ENCODE measurements at places on chromosomes 3 and 15.

DNA sequence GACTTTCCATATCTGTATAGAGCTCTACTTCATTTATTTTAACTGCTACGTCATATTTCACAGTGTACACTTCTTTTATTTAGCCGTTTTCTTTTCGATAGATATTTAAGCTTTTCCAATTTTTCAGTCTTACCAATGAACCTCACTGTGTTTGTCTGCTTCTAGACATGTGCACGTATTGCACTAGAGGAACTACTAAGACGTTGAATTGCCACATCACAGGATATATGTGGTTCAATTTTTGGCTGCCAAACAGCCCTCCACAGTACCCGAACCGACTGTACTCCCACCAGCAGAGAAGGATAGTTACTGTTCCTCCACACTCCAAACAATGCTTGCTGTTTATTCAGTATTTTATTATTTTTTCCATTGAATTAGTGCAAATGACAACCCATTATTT is 2.0 kb downstream of the NR1I2 start:
- DNase-seq = no peak

GRCh38 chr15:67815036-67815592 is 10.2 kb upstream of the SKOR1 start:
- DNase-seq = no peak

- DNase-seq = peak; percentile 16
Observed at GRCh38 chr15:52362497-52362896, 66.9 kb upstream of the MYO5C start.

DNA sequence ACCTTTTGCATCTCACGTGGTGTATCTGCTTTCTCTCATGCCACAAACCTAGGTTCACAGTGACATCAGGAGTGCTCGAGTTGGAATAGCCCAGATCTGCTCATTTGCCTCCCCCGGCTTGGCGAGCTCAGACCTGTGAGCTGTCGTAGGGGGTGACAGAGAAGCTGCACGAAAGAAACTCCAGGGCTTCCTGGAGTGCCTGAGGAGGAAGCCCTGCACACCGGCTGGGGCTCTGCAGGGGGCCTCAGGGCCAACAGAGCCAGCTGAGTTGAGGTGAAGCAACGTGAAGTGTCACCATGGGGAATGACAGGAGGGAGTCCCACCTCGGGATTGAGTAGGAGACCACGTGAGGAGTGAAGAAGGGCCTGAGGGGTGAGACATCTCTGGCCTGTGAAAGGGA is 62.5 kb downstream of the RPN1 start:
- DNase-seq = no peak

DNA sequence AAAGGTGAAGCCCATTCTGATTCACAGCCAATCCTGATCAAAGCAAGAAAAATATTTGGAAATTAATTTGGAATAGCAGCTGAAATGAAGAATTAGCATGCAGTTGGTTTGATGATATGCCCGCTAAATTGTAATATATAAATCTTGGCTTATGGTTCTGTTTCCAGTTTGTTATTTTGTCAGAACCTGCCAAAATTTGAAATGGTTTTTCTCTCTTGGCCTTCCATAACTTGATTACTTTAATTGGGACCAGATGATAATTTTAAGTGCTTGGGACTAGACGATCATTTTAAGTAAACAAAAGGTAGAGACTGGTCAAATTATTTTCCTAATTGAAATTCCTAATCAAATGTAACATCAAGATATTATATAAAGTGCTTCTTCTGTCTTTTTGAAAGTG is 842.4 kb downstream of the TBL1XR1 start:
- no peak for DNase-seq

DNA sequence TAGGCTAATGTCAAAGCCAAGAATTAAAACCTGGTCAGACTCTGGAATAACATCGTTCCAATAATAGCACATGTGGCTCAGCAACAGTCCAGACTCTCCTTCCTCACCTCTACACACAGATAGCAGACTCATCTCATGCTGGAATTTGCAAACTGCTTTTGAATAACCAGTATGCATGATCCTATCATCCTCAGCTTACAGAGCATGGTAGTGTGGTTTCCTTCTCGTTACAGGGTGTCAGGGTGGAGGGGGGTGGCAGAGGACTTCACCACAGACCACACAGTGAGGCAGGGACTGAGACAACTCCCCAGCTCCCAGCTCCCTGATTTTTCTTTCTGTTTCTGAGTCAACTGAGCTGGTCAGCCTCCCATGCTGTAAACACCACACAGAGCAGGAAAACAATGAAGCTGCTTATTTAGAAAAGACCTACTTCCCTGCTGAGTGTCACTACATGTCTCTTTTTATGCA is 101.6 kb downstream of the RPL22L1 start:
- DNase-seq = peak; percentile 2

DNA sequence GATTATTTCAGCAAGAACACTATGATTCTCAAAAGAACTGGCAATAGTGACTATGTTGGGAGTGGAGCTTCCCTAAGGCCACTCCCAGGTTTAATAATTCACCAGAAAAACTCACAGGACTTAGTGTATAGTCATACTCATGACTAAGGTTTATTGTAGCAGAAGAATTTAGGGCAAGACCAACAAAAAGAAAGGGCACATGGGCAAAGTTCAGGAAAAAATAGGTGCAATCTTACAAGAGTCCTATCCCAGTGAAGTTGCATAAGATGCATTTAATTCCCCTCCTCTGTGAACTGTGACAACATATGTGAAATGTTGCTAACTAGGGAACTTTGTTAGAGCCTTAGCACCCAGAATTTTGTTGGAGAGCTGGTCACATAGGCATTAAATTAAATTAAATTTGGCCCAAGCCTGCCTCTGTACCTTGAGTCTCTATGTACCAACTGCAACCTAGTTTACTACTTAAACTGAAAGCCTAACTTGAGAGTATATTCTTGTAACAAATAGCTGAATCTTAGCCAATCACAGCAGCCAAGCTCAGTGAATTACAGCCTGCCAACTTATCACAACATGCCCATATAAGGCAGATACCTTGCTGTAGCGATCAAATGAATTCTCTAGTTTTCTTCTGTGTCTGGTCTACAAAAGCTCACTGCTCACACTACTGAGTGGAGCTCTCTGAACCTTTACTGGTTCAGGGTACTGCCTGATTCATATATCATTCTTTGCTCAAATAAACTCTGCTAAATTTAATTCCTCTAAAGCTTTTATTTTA is 386.2 kb upstream of the ARHGEF26 start:
- DNase-seq = no peak

GRCh38 chr3:167895684-167896083 is 160.2 kb downstream of the SERPINI1 start:
- no peak for DNase-seq

DNA sequence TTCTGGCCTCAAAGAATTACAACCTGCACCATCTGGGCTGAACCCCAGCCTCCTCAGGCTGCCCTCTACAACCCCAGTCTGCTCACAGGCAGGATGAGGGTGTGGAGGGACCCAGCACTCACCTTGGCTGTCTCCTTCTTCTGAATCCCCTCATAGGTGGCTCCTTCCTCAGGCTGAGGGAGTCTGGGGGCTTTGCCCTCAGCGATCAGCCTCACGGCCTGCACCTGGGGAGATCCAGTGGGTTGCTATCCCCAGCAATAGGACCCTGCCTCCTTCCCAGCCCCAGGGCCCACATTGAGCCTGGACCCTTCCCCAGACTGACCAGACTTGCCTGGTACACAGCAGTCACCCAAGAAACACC is 25.1 kb downstream of the ALDH1L1 start:
- no peak for DNase-seq

DNA sequence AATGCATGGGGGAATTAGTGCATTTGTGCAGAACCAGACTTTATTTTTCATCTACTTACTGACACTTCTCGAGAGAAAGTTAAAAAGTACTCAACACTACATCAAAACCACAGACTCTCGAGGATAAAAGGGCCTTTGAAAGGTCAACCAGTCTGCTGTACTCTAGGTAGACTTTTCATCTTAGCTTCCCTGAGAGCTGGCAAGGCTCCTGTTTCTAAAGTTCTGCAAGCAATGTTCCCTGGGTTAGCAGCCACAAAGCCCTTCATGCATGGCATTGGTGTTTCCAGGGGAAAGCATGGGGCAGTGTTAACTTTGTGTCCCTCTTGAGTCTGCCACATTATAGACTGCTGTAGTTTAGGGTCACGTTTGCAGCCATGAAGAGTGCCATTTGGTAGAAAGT is 106.4 kb upstream of the PFN2 start:
- DNase-seq = no peak

DNA sequence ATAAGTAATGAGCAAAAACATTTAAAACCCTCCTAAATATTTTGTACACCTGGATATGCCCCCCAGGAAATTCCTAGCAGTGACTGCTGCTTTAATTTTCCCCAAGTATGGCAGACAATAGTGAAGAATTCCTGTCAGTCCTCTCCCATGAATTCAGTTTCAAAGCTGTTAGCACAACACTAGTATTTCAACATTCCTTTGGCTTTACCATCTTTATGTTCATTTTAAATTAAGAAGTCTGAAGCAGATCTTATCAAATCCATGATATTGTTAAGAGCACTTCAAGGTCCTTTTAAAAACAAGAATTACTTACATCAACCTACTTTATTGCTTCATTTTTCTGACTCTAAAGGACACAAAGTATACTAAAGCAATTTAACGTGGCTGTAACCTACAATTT is 28.8 kb upstream of the CDIN1 start:
- no peak for DNase-seq

DNA sequence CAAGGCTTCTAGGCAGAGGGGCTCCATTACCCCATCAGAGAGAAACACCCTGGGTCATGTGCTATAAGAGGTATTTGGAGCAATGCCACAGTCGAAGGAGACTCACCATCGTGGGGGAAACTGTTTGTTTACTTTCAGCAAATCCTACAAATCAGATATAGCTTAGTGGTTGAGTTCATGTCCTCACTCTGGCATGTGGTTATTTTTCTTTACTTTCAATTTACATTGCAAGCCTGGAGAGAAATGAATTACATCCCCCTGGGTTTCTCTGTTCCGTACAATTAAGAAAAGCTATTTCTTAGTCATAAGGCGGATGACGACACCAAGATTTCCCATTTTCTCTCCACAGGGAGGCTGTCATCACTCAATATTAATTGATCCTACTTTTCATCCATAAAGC is 36.9 kb downstream of the RFTN1 start:
- no peak for DNase-seq

- no peak for DNase-seq
Observed at GRCh38 chr15:67050522-67051087, 14.8 kb upstream of the SMAD3 start.

DNA sequence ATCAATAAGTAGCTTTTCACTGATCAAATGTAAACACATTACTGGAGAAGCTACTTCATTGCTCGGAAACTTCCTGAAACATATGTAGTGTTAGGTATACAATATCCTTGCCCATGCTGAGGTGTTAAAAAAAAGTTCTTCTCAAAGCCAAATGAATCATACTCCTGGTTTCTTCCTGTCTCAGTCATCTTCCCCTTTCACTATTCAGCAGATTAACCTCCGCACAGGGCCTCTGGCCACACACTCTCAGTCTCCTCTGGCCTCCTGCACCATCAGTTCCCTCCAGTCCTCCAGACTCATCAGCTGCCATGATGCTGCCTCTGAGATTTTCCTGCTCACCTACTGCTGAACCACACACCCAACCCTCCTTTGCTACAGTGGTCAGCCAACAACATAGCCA is 70.5 kb upstream of the BOC start:
- DNase-seq = no peak

DNA sequence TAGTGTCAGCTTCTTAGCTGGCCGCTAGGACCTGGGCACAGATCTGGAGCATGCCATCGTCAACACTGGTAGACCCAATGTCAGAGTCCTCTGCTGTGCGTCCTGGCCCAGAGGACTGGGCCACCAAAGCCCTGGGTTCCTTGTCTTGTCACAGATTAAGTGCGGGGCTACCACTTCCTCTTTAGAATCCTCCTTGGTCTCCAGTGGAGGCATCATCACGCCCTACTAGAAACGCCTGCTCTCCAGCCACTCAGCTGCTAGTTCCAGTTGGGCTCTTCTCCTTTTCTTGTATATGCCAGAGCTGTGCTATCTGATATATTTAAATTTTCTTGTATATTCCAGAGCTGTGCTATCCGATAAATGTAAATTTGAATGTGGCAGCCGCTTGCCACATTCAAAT is 11.2 kb downstream of the PPCDC start:
- DNase-seq = no peak

DNA sequence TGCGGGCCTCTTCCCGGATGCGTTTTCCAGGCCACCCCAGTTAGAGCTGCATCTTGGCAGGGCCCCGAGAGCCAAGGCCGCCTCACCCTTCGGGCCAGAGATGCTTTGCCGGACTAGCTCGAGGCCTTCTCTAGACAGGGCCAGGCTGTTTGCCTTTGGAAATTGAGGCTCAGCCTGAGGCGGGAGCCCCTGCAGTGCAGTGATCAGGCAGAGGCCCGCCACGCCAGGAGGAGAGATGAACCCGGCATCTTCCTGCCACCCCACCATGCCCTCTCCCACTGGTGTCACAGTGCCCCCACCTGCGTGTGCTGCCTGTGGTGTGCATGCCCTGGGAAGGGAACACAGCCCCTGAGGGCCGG is 8.9 kb upstream of the ROPN1B start:
- no peak for DNase-seq

GRCh38 chr15:61327019-61327631 is 98.0 kb upstream of the RORA start:
- no peak for DNase-seq

GRCh38 chr15:73809728-73810501 is 56.8 kb upstream of the INSYN1 start:
- peak; percentile 63 for DNase-seq

DNA sequence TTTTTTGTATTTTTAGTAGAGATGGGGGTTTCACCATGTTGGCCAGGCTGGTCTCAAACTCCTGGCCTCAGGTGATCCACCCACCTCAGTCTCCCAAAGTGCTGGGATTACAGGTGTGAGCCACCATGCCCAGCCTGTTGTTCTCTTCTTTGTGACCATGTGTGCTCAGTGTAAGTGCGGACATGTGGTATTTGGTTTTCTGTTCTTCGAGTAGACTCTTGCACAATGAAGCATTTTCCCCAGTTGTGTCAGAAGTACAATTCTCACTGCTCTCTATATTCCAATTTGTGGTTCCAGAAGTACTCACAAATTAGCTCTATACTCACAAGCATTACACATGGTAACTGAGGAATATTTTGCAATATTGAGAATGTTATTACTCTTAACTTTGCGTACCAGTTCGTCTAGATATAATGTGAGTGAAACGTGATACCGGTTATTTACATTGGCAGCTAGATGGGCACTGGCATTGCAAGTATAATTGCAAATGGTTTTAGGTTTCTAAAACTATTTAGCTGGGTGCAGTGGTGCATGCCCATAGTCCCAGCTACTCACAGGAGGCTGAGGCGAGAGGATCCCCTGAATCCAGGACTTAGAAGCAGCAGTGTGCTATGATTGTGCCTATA is 34.2 kb upstream of the MTMR14 start:
- no peak for DNase-seq

- DNase-seq = peak; percentile 12
Observed at GRCh38 chr15:75840659-75841058, 2.6 kb upstream of the UBE2Q2 start.

DNA sequence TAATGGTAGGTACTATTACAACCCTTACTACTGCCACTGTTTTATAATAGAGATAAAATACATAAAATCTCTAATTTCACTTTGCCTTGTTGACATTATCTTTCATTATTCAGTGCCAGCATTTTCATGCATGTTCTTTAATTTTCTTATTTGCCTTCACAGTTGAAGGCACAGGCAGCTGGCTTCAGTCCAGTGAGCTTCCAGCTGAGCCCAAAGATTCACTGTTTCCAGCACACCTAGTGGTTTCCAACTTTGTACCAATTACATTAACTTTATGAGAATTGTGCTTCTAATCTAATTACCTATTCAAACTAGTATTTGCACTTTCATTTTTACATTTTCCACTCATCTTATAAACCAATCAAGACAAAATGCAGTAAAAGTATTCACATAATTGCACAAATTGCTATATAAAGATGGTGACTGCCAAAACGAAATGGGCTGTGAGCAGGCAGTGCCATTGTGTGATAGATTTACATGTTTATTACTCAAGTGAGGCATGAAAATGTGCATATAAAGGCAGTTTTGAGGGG is 228.3 kb downstream of the MFSD1 start:
- no peak for DNase-seq
